ENCODE measurements at places on chromosomes 11 and 22. TPM values are rescaled to one million over a fixed set of nuclear protein-coding genes. Genes with fewer than 3 reads are reported as not detected.

Gene RTN4R
- not detected for polyA plus RNA-seq

Gene RANBP1
- polyA plus RNA-seq: 110 TPM

Gene CTSW
- 29.2 TPM for polyA plus RNA-seq

Gene FADS1
- polyA plus RNA-seq: 1.6 TPM

Gene APOBEC3A
- not detected for polyA plus RNA-seq

Gene SCN2B
- not detected for polyA plus RNA-seq

Gene TBX1
- not detected for polyA plus RNA-seq

Gene RIMBP3C
- 0.29 TPM for polyA plus RNA-seq

Gene OR1S1
- polyA plus RNA-seq: not detected

Data from IgD-negative memory B cell (primary cell).